ENCODE measurements at places on chromosomes 5 and 9.

- DNase-seq: no peak
Observed at GRCh38 chr9:136726631-136727191, 14.3 kb downstream of the DIPK1B start.

DNA sequence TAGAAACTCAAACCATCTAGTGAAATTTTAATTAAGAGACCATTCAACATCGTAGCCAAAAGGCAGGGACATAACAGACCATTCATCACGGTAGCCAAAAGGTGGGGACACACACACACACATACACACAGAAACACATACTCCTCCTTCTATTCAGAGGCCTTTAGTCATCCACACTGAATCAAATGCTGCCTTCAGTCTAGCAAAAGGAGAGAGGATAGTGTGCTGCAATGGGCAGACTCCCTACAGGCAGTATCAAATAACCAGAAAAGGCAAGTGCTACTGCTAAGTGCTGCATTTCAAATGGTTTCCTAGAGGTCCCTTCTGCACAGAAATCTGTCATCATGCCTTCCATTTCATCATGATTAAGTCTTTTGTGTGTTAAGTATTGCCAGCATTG is 303.9 kb downstream of the TRIM32 start:
- no peak for DNase-seq

GRCh38 chr5:129367883-129368282 is 92.2 kb upstream of the ADAMTS19 start:
- peak; percentile 35 for DNase-seq

DNA sequence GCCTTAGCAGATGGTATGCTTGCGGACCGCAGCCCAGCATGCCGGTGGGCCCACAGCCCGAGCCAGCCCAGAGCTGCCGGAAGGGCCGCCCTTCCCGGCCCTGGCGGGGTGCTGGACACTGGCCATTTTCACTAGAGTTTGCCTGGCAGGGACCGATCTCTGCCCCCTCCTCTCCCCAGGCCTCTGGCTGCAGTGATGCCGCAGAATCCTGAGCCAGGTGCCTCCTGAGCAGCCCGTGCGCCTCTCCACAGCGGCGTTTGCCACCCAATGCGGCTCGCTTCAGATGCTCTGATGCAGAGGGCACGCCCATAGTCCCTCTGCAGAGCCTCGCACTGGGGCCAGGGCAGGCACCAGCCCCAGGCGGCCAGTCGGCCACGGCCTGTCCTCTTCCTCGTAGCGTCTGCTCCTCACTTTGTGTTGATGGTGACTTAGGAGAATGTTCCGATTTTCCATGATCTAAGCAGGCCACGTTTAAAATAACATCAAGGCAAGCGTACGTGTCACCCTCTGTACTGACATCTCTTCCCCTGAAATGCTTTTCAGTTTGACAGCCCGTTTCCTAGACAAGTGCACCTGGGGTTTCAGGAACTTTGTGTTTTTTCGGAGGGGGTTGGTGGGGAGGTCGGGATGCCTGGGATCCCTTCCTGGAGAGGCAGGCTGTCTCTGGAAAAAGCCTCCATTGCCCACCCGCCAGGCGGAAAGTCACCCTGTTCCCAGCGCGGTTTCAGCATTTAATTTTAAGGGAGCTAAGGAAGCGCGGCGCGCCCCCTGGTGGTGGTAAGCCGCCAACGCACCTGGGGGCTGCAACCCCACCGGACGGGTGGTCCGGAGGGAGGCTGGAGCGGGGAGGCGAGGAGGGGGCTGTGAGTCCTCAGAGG is 29.8 kb upstream of the HMCN2 start:
- DNase-seq: peak; percentile 62

GRCh38 chr5:38468202-38468673 is 88.2 kb downstream of the LIFR start:
- peak; percentile 97 for DNase-seq
